Left lung (tissue), 14 donors: ENCODE measurements at places on chromosomes 16 and 17.

DNA sequence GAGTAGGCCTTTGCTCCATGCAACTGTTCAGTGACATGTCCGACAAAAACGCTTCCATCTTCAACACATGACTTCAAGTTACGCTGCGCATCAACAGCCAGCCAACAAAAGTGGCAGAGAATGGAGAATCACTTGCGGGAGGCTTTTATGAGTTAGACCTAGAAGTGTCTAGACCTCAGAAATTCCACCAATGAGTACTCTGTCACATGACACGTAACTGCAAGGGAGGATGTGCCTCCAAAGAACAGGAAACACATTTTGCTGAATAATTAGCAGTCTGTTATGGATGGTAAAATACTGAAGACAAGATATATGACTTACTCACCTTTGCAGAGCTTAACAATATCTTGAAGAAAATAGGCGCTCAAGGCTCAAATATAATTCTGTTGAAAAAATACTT is 62.1 kb downstream of the MYO1D start:
- DNase-seq, result no peak

DNA sequence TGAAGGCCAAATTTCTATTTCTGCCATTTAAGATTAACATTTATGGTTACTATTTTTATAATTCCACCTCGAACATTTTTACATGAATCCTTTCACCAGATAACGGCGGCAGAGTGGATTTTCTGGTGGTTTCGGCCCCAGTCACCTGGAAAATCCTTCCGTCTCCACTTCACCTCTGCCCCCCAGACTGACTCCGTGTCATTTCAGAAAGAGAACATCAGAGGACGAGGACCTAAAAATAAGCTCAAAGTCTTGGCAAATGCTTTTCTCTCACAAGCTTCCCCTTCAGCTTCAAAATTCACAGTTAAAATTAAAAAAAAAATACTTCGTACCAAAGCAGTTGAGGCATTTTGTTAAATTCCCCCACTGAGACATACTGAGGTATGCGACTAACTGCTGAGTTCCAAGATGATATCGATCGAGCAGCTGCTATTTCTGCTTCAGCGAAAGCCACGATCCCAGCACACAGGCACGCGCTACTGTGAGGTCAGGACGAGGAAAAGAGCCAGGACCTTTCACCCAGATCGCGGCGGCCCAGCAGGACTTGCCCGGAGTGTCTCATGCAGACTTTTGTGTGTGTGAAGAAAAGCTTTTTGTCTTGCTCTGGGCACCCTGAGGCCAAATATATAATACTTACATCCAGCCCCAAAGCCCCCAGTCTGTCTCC is 36.8 kb downstream of the ASPA start:
- DNase-seq, result no peak

GRCh38 chr17:68657576-68657975 is 56.4 kb upstream of the FAM20A start:
- no peak for DNase-seq

GRCh38 chr16:649631-650030 is 466 bp downstream of the WDR90 start:
- no peak for DNase-seq

DNA sequence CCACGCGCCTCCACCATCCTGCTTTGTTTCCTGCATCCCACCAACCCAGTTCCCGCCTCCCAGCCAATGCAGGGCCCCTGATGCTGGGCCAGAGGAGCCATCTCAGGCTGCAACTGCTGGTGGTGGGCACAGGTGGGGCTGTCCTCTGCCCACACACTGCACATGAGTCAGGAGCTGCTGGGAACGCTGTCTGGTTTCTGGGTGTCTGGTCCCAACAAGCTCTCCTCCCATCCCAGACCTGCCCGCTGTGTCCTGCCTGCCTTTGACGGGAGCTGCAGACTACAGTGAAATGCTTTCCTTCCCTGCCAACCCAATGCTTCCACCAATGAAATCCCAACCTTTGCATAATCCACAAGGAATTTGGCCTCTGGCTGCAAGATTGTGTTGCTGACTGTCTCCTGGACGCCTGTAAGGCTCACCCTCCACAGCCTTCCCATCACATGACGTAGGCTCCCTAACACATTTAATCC is 98.9 kb downstream of the N4BP1 start:
- no peak for DNase-seq

GRCh38 chr17:81027591-81028505 is 7.1 kb upstream of the BAIAP2 start:
- DNase-seq, result no peak

- DNase-seq, result no peak
These were observed 77.6 kb upstream of the HLF start for GRCh38 chr17:55186937-55187770.

DNA sequence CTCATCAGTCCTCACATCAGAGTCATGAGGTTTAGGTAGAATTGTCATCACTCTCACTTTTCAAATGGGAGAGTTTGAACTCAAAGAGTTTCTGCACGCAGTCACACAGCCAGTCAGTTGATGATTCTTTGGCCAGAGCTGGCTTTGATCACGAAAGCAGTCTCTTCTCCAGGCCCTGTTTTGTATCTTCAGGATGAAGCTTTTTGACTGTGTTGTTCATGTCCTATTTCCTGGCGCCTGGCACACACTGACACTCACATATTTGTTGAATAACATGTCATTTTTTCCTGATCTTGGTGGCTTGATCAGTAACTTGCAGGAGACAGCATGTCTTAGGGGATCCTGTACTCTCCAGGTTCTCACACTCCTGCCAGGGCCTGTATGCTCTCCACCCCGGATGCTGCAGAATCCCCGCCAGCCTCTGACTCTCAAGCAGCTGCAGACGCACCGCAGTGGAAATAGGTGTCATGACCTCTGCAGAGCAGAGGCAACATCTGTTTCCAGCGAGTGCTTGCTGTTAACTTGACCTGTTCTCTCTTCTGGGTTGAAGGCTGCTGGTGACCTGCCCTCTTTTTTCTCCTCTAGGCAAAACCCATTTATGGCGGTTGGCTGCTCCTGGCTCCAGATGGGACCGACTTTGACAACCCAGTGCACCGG is 33.0 kb downstream of the MPRIP start:
- no peak for DNase-seq

DNA sequence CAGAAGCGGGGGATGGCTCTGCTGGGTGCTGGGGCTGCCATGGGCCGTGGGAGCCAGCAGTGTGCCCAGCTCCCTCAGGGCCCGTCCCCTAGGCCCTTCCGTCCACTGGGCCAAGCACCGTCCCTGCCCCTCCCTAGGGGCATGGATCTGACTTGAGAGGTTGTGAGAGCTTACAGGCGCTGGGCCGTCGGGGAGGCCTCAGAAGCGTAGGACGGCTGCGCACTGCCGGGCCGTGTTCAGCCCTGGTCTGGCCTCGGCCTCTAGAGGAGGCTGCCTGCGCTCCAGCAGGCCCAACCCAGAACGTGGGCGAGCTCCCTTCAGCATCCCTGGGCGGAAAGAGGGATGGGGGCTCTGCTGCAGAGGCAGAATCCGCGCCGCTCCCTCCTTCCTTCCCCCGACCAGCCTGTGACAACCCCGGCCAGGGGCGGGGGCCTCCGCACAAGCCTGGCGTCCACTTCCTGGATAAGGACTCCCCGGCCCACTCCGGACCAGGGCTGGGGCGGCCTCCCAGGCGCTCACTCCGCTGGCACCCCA is 685 bp upstream of the MPG start:
- DNase-seq, result peak; percentile 27

- no peak for DNase-seq
These were observed 139.8 kb downstream of the SHISA9 start for GRCh38 chr16:13041180-13041579.

GRCh38 chr17:63442074-63442473 is 4.0 kb downstream of the CYB561 start:
- DNase-seq, result no peak

GRCh38 chr17:70206361-70207010 is 37.2 kb downstream of the KCNJ2 start:
- DNase-seq, result no peak

DNA sequence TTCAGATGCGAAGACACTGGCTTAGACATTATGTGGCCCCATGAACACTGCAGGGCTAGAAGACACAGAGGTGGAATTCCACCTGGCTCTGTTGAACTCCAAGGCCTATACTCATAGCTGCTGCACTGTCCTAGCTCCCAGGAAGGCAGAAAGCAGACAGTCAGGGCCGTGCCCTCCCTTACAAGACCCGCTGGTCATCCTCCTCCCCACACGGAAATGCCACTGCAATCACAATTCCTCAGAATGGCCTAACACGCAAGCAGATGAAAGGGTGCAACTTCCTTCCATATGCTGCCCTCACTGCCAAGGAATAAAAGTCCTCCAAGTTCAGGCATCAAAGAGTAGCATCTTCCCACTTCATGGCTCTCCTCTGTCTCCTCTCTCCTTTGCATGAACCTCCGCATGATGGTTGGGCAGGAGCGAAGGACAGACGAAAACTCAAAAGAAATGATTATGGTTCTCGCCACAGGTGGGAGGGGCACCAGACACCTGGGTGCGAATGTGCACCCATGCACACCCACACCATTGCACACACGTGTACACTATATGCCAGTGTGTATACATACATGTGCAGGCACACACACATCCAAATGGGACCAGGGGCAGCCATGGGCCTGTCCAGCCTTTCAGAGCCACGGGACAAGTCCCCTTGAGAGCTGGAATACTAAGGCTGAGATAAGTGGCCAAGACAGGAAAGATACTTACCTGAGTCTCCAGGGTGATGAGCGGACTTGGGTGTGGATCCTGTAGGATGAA is 113.3 kb downstream of the XYLT1 start:
- no peak for DNase-seq

GRCh38 chr17:58325976-58326468 is 2.6 kb downstream of the TSPOAP1 start:
- DNase-seq, result no peak

- DNase-seq, result peak; percentile 60
These were observed 50.0 kb upstream of the AKAP1 start for GRCh38 chr17:57034807-57035754.

- no peak for DNase-seq
These were observed 6.7 kb downstream of the TMEM208 start for GRCh38 chr16:67233596-67233995.

GRCh38 chr17:42009170-42009569 is 8.1 kb downstream of the DNAJC7 start:
- DNase-seq, result no peak

- no peak for DNase-seq
These were observed 131.0 kb upstream of the CIBAR2 start for GRCh38 chr16:85243308-85243707.

DNA sequence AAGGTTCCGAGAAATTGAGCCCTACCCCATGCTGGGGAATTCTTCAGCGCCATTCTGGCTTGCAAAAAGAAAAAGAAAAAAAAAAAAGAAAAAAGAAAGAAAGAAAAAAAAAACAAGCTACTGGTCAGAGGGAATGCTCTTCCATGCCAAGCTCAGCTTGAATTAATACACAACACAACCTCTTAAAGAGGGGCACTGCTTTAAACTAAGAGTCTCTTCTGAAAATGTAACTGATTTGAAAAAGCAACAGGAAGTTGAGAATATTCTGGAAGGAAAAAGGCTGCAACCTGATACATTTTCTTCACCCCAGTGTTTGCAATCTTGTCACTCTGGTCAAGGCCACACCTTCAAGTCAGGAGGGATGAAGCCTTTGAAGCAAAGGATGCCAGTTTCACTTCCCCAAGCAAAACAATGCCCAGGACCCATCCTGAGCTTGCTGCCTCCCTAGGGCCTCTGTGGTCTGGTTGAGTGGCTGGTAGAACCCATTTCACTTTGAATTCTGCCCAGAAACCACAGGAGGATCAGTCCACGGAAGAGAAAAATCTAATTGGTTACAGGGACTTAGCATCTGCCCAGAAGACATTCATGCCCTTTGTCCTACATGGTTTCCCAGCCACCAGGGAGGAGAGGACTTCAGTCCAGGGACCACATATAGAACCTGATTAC is 389.7 kb downstream of the SOX9 start:
- no peak for DNase-seq

DNA sequence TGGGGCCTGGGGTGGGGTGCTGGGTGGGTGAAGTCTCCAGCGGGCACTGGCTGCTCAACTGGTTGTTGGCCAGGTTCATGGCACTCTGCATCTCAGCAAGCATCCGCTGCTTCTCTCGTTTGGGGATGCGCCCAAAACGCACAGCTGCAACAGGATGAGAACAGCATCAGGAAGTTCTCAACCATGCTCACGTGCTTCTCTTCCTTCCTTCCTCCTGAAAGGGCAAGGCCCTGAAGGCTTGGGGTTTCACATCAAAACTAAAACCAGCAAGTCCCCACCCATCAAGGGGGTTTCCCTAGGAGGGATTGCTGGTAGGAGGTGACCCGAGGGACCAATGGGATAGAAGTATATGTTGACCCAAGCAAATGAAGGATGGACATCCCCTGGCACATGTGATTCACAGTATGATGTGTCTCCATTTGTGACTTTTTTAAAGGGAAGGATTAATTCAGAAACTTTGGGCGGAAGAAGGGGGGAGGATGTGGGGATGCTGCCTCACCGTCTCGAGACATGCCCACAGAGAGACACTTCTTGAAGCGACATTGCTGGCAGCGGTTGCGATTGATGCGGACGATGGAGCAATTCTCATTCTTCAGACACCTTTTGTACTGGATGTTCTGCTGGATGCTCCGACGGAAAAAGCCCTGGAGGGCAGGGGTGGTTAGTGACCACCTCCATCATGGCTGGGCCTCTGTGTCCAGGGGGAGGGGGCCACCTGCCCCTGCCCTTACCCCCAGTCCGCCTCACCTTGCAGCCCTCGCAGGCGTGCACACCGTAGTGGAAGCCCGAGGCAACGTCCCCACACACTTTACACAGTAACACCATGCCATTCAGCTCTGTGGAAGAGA is 4.2 kb downstream of the NR1D1 start:
- no peak for DNase-seq

DNA sequence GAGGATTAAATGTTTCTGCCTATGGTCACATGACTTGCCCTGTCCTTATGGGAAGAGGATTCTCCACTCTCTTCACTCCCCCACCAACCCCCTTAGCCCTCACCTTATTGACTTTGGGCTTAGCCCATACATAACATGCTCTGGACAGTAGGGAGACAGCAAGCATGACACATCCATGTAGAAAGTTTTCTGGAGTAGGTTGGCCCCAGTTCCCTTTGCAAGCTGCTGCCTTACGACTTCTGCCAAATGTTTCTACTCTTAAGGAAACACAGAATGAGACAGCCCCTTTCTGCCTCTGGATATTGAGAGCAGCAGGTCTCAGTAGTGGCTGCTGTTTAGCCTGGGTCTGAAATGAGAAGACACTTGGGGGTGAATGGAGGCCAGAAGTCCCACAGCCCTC is 282.2 kb downstream of the MAP2K6 start:
- DNase-seq, result no peak

- no peak for DNase-seq
These were observed 53.9 kb downstream of the GNAO1 start for GRCh38 chr16:56245197-56245596.
